ENCODE measurements at places on chromosomes 3 and 15. TPM values are rescaled to one million over a fixed set of nuclear protein-coding genes. Genes with fewer than 3 reads are reported as not detected.

GRCh38 chr3:15010664-15011063, 54.5 kb downstream of the MRPS25 start:
- no peaks in the 10 kb centered on the region for H3K27me3 ChIP-seq
- H3K4me1 ChIP-seq = peaks cover 11% of the 10 kb centered on the region
- peaks cover 1% of the 10 kb centered on the region for H3K36me3 ChIP-seq
- H3K4me3 ChIP-seq = no peak overlapping the region
- no peak overlapping the region for H3K27ac ChIP-seq

DNA sequence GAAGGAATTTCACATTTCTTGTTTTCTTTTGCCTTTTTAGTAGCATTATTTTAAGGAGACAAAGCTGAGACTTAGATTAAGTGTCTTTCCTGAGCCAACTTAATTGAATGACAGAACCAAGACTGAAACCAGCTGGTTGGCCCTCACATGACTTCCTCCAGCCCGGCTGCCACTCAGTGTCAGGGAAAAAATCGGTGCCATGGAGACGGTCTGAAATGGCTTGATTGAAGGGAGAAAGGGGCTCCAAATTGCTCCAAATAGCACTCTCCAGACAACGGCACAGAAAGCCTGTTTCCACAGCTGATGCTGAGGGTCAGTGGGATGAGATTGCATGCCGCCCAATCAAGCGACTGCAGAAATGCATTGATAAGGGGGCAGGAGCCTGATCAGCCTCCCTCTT, 475.2 kb upstream of the IL12A start:
- no peaks in the 10 kb centered on the region for H3K36me3 ChIP-seq
- H3K4me1 ChIP-seq = no peaks in the 10 kb centered on the region
- DNase-seq = no peak
- no peak overlapping the region for H3K27ac ChIP-seq
- H3K4me3 ChIP-seq = no peak overlapping the region

GRCh38 chr3:70069557-70069956, 70.0 kb downstream of the SAMMSON start:
- no peak overlapping the region for H3K4me3 ChIP-seq
- H3K4me1 ChIP-seq = no peaks in the 10 kb centered on the region
- no peak for DNase-seq

GRCh38 chr3:3531476-3531875, 267.8 kb upstream of the LRRN1 start:
- H3K4me1 ChIP-seq = no peaks in the 10 kb centered on the region
- no peak overlapping the region for H3K4me3 ChIP-seq
- no peaks in the 10 kb centered on the region for H3K36me3 ChIP-seq
- no peak overlapping the region for H3K27ac ChIP-seq

GRCh38 chr3:112007633-112008032, 8.9 kb downstream of the TAGLN3 start:
- H3K27me3 ChIP-seq = no peaks in the 10 kb centered on the region
- H3K4me3 ChIP-seq = no peak overlapping the region
- H3K4me1 ChIP-seq = peaks cover 15% of the 10 kb centered on the region
- no peak overlapping the region for H3K27ac ChIP-seq
- no peaks in the 10 kb centered on the region for H3K36me3 ChIP-seq

GRCh38 chr3:141412936-141413354, 44.6 kb downstream of the ZBTB38 start:
- H3K27ac ChIP-seq = no peak overlapping the region
- peaks cover 12% of the 10 kb centered on the region for H3K36me3 ChIP-seq
- H3K4me1 ChIP-seq = peaks cover 31% of the 10 kb centered on the region
- H3K27me3 ChIP-seq = no peaks in the 10 kb centered on the region
- DNase-seq = no peak

- peak within 1 kb of the TSS; percentile 53 for H3K27ac ChIP-seq
- peak within 1 kb of the TSS; percentile 33 for H3K4me3 ChIP-seq
- peaks cover 77% of the 10 kb centered on the region for H3K4me1 ChIP-seq
- DNase-seq = peak; percentile 74
Observed at GRCh38 chr3:50268703-50269451, at the start of gene SEMA3B. TSS of gene SEMA3B (plus strand) at chr3:50269147. CDS start at chr3:50269241, 94 bp downstream.

GRCh38 chr3:177213801-177214535, 16.7 kb upstream of the TBL1XR1 start:
- DNase-seq = no peak
- no peak overlapping the region for H3K27ac ChIP-seq
- H3K4me3 ChIP-seq = no peak overlapping the region
- no peaks in the 10 kb centered on the region for H3K27me3 ChIP-seq
- H3K4me1 ChIP-seq = peaks cover 17% of the 10 kb centered on the region

GRCh38 chr3:155984791-155985417, 114.5 kb downstream of the GMPS start:
- H3K27me3 ChIP-seq = no peaks in the 10 kb centered on the region
- DNase-seq = no peak
- H3K4me3 ChIP-seq = no peak overlapping the region

- H3K27ac ChIP-seq = no peak overlapping the region
- no peaks in the 10 kb centered on the region for H3K27me3 ChIP-seq
- no peaks in the 10 kb centered on the region for H3K36me3 ChIP-seq
- DNase-seq = no peak
- 0 out of 2 replicates have a peak, but pooled peaks cover 7% of the 10 kb centered on the region for H3K4me1 ChIP-seq
Observed at GRCh38 chr3:160379628-160380214, 19.3 kb downstream of the IFT80 start.

GRCh38 chr3:58101499-58102389, 93.5 kb downstream of the FLNB start:
- H3K36me3 ChIP-seq = peaks cover 13% of the 10 kb centered on the region
- peaks cover 21% of the 10 kb centered on the region for H3K4me1 ChIP-seq
- H3K4me3 ChIP-seq = no peak overlapping the region
- peak; percentile 63 for DNase-seq
- H3K27ac ChIP-seq = peak overlapping the region; percentile 74

DNA sequence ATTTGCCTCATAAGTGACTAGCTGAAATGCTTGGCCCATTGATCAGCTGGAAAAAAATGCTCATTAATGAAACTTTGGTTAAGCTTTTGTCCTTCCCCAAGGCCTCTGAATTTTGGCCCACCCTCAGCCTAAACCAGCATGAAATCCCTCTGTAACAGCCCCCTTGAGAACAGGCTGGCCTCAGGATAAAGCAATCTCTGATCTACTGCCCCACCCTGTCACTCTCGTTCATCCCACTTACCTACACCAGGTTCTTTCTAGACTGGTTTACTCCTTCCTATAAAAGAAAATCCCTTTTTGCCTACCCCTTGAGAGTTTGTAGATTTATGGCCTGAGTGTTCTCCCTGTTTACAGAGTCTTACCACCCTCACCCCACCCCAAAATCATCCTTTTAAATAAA, 3.4 kb upstream of the AEN start:
- H3K4me1 ChIP-seq = peaks cover 15% of the 10 kb centered on the region
- H3K27me3 ChIP-seq = no peaks in the 10 kb centered on the region
- DNase-seq = no peak
- H3K4me3 ChIP-seq = no peak overlapping the region

DNA sequence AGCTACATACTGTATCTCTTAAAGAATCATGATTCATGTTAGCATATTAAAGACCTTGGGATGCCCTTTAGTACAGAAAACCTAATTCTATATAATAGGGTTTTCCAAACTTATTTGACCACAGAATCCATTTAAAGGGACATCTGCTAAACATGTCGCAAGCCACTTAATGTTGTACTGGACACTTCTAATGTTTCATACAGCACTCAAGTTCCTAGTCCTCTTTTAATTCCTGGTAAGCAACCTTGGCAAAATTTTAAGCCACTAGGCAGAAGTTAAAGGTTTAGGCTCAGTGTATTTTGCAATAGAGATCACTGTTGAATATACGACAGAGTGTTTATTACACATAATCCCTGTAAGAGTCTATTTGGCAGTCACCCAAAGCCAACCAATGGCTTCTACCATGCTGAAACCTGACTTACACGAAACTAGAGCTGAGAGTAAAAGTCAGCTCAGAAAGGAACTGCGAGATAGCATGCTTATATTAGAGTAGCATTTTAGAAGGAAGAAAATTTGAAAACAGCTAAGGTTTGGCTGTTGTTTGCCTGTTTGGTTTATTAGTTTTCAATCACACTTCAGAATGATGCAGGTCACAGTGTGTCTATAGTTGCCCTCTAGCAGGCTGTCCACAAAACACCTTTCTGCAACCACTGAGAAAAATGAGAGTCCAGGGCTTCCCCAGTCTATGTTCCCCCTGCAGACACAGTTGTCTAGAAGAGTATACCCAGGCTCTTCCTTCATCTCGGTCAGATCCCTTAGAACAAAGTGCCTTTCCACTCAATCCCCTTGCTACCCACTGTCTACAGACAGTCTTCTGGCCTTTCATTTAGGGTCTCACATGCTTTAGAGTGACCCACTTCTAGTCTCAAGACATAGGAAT, 104.4 kb downstream of the FMN1 start:
- no peak overlapping the region for H3K27ac ChIP-seq
- H3K4me1 ChIP-seq = no peaks in the 10 kb centered on the region
- no peak for DNase-seq
- H3K4me3 ChIP-seq = no peak overlapping the region
- H3K27me3 ChIP-seq = no peaks in the 10 kb centered on the region

DNA sequence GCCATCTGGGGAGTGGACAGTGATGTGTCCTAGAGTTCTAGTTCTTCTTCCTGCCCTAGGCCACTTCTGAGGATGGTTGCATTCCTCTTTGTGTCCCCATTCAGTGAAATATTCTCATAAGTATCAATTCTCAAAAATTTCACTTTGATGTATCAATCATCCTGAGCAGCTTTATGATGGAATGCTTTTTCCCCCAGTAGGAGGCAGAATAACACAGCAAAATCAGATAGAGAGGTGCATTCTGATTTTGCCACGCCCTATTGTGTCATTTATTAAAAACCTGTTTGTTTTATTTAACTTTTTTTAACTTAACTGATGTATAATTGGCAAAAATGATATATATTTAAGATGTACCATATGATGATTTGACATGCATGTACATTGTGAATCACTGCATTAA, 656.0 kb upstream of the GRM7 start:
- no peak overlapping the region for H3K4me3 ChIP-seq
- H3K4me1 ChIP-seq = no peaks in the 10 kb centered on the region
- H3K27me3 ChIP-seq = no peaks in the 10 kb centered on the region
- H3K36me3 ChIP-seq = no peaks in the 10 kb centered on the region
- no peak overlapping the region for H3K27ac ChIP-seq
- no peak for DNase-seq

GRCh38 chr3:74844428-74844827, 230.0 kb upstream of the CNTN3 start:
- no peaks in the 10 kb centered on the region for H3K27me3 ChIP-seq
- no peaks in the 10 kb centered on the region for H3K4me1 ChIP-seq
- H3K4me3 ChIP-seq = no peak overlapping the region
- no peaks in the 10 kb centered on the region for H3K36me3 ChIP-seq

DNA sequence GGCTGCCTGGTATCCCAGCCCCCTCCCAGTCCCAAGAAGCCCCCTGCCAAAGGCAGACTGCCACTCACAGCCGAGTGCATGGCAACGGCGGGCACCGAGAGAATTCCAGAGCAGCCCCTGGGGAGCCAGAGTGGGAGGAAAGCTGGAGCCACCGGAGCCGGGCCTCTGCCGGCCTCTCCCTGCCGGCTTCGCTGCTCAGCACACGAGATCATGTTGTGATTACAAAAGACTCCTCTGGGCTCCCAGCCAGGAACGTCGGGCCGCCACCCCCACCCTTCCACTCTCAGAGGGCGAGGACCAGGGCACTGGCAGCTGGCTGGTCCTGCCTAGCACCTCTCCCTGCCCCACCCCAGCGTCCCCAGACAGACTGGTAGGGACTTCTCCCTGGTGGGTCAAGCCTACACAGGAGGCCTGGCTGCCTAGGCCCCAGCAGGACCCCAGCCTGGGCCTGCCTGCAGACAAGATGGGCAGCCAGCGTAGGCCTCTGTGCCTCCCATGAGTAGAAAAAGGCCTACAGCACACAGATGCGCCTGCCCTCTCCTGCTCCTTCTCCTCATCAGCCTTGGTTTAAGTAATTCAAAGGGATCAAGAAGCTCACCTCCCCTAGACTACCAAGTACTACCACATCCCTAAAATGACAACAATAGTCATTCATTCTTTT, at the start of gene CCDC9B:
Gene CCDC9B (minus strand): TSS at position 200 of the 661 bp plus-strand sequence. CDS start 120 bp downstream, at position 80.
- H3K4me1 ChIP-seq = peaks cover 20% of the 10 kb centered on the region
- DNase-seq = no peak
- no peak within 1 kb of the TSS for H3K4me3 ChIP-seq

Gene COL8A1
- total RNA-seq = not detected

Gene UBA7
- total RNA-seq = not detected

Gene C3orf85
- 0.81 TPM for total RNA-seq

Gene PPP2R3A
- 10.2 TPM for total RNA-seq

Gene ITIH1
- not detected for total RNA-seq
